ENCODE measurements at places on chromosomes 7 and 10. TPM values are rescaled to one million over a fixed set of nuclear protein-coding genes. Genes with fewer than 3 reads are reported as not detected.

DNA sequence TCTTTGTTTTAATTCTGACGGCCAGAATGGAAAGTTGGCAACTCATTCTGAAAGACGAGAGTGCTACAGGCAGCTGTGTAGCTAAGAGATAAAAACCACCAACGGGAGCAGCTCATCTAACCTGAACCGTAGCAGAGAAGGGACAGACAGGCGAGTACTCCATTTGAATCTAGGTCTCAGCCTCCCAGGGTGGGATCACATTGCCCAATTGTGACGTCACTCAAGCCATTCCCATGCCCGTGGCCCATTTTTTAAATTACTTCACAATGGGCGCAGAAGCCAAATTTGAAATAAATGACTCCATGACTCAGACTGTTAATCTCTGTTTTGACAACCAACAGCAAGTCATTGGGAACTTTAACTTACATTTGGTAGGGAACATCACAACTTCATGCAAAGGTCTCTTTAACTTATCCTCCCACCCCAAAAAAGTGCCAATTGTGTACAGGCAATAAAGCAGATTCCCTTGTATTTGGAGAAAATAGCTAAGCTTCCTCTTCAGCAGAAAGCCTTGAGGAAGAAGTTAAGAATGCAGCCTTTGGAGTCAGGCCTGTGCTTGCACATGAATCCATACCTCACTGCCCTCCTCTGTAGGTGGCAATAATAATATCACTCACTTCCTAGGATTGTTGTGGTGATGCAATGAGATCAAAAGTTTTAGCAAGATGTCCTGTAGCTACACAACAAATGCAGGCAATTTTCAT is 93.2 kb upstream of the KIF5B start:
- peak; percentile 81 for DNase-seq

- DNase-seq, result no peak
These were observed 10.8 kb downstream of the ZNF394 start for GRCh38 chr7:99489235-99489634.

GRCh38 chr7:31051598-31052486 is at the start of gene ADCYAP1R1:
TSS of gene ADCYAP1R1 (plus strand) at chr7:31052308. CDS start at chr7:31063265, 10,957 bp downstream.
- peak; percentile 84 for DNase-seq

Gene ASAH2
- 4.5 TPM for total RNA-seq
